Suppressor macrophage treated with lipopolysaccharide for 4 hours (primary cell): ENCODE measurements at places on chromosomes 7 and 10.

GRCh38 chr7:69067397-69067796 lies 530.9 kb upstream of the AUTS2 start:
- DNase-seq: no peak

- no peak for DNase-seq
These were observed 73.2 kb upstream of the CHST15 start for GRCh38 chr10:124166431-124167125.

DNA sequence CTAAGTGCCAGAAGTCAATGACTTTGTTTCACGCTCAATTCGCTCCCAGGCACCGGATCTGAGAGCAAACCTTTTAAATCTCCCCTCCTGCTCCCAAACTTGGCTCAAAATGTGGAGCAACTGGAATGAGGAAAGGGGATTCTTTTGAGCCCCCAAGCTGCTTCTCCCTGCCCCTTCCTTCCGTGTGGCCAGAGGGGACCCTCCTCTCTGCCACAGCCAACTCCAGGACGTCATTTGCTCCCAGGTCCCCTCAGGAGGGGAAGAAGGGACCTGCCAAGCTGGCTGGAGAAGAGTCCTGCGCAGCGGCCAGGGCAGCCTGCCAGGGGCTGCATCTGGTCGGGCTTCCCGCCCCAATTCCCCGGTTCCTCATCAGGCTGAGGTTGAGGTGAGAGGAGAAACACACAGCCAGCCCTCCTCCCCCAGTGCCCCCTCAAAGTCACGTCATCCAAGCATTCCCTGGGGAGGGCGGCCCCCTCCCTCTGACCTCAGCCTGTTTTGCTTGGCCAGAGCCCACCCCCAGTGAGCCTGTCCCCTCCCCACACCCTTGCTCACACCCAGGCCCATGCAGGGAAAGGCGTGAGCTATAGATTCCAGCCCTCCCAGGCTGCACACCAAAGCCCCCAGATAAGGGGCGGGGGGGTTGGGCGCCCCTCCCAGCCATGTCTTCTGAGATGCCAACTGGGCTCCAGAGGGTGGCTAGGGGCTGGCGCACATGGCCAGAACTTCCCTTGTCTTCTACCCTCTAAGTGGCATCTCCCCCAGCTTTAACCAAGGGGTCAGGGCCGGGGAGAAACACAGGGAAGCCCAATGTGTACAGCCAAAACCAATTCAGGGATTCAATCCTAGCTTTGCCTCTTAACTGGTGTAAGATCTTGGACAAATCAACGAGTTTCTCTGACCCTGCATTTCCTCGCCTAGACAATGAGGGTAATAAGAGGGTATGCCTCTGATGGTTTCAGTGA lies 35.0 kb downstream of the SH3PXD2A start:
- DNase-seq: no peak

DNA sequence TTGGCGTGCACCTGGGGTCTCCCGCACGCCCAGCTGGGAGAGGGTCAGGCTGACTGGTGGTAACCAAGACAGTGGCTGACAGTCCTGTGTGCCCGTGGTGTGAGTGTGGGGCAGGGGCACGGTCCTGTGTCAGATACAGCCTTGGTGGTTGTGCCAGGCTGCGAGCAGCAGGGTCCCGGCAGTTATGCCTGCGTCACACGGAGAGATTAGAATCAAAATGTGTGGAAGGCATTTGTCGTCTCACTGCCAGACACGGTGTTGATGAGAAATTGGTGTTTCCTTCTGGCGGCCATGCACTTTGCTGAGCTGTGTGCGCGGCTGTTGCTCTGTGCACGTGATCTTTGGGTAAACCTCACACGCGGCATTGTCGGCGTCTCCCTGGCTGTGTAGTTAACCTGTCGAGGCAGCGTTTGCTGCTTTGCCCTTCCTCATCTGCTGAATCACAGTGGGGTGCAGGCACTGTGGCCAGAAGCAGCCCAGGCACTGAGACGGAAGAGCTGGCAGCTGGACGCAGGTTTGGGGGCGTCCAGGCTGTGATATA lies 87.7 kb downstream of the NKX6-2 start:
- DNase-seq: no peak

- no peak for DNase-seq
These were observed 96.1 kb downstream of the PIP4K2A start for GRCh38 chr10:22618078-22618785.

- no peak for DNase-seq
These were observed 47.5 kb upstream of the DMBT1 start for GRCh38 chr10:122513053-122513452.
